ENCODE measurements at places on chromosomes 5 and 9.

DNA sequence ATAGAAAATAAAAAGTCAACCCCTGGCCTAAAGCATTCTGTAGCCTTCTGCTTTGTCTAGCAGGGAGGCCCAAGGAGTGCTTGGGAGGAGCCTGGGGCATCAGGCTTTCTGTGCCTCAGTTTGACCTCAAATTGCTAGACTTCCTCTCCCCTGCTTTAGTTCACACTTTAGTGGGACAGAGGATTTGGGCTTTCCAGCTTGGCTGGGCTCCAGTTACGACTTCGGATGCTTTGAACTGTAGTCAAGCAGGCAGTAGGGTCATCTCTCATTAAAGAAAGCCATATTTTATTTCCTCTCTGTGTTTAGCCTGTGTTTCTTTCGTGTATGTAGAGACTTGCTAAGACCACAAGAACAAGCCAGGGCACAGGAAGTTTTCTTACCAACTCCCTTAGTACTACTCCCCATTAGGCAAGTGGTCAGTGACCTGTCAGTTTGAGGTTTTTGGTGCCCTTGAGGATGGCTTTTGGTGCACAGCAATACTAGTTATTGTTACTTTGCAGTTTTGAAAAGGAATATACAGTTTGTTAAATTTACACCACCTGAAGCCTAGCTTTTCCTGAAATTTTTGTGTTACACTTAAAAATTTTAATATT, 334.7 kb downstream of the NDUFS4 start:
- peak; percentile 64 for DNase-seq

- no peak for DNase-seq
These were observed 176.9 kb downstream of the PALM2AKAP2 start for GRCh38 chr9:109956717-109957440.

DNA sequence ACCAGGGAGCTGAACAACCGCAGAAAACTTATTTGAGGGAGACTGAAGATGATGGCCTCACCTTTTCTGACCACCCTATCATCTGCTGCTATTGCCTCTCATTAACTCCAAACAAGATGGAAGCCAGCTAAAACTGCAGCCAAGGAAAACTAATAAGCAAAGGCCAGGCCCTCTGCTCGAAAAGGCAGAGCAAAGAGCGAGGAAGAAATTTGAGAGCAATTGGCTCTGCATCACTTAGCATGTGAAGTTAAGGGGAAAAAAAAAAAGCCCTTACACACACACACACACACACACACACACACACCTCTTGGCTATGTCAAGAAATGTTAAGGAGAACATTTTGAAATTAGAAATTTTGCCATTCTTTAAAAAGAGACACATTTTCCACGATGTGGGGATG, 228.1 kb upstream of the CYLC2 start:
- DNase-seq: no peak

- DNase-seq: peak; percentile 6
These were observed 243.0 kb upstream of the PTPRD start for GRCh38 chr9:10855847-10856246.

DNA sequence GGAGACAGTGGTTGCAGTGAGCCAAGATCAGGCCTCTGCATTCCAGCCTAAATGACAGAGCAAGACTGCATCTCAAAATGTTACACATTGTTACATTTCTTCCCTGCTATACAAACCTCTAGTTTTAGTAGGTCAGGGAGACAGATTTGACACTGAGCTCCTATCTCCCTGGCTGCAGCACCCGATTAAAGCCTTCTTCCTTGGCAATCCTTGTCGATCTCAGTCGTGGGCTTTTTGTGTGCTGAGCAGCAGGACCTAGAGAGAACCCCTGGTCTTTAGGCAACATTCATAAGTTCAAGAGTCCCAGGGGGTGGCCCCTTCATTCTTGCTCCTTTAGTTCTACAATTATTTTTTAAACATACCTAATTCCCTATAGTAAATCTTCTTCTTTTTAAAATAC, 13.0 kb downstream of the SERINC5 start:
- no peak for DNase-seq

DNA sequence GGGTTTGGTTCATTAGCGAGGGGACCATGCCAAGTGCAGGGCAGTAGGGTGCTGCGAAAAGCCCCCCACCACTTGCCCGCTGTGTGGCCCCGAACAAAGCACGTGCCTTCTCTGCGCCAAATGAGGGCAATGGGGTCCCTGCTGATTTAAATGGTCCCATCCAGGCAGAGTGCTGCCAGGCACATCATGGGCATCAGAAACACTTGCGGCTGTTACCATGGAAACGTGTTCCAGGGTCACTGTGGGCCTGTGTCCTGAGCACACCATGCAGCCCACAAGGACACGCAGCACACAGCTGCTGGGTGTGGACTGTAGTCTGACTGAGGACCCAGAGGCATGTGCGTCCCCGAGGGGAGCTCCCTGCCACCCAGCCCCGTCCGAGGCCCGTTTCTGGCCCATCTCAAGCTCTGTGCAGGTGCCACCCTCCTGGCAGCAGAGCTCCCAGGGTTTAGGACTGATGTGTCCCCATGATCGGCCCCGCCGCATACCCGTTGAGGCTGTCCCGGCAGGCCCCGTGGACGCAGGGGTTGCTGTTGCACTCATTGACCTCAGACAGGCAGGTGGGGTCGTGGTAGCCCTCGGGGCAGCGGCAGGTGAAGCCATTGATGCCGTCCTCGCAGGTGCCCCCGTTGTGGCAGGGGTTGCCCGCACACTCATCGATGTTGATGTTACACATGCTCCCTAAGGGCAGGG, 31.3 kb upstream of the SEC16A start:
- DNase-seq: no peak

GRCh38 chr9:2677915-2678889, 39.1 kb upstream of the KCNV2 start:
- DNase-seq: no peak

- DNase-seq: peak; percentile 44
These were observed 91.7 kb upstream of the SHB start for GRCh38 chr9:38160613-38161215.

DNA sequence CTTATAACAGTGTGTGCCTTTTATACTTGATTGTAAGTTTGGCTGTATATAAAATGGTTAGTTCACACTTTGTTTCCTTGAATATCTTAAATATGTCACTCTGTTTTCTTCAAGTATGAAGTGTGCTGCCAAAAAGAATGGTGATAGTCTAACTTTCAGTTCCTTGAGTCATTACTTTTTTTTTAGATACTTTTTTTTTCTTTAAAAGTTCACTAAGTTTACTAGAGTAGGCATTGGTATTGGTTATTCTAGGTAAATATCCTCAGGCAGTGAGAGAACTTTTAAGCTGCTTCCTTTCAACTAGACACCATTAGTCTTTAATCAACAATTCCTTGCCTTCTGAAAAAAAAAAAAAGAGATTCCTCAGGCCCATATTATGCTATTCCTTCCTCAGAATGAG, 41.9 kb downstream of the SPEF2 start:
- no peak for DNase-seq

GRCh38 chr5:60960591-60960990, 15.6 kb downstream of the NDUFAF2 start:
- no peak for DNase-seq

DNA sequence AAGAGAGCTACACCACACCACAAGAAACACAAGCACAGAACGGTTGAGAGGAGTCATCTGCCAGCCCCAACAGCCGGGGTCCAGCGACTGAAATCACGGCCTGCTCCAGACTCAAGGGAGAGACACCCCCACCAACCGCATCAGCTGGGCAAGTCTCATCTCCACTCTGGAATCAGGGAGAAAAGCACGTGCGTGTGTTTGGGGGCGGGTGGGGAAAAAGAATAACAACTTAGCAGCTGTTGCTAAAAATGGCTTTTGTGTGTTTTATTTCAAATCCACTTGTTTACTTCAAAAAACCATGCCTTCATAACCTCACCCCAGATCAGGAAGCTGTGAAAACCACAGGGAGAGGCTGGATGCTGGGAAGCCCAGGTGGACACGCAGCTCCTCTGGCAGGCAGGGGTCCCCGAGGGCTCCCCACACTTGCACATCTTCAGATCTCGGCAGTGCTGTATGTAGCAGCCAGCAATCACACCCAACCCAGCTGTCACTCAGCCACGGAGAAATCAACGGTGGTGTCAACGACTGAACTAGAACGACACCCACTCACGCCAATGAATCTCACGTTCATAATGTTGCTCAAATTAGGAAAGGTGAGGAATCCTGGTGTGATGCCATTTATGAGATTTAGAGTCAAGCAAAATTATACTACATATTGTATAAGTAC, 19.0 kb downstream of the PNPLA7 start:
- no peak for DNase-seq

- DNase-seq: no peak
These were observed 38.1 kb downstream of the MAP1B start for GRCh38 chr5:72145348-72145747.

GRCh38 chr9:354453-354852, 139.8 kb downstream of the DOCK8 start:
- DNase-seq: no peak

DNA sequence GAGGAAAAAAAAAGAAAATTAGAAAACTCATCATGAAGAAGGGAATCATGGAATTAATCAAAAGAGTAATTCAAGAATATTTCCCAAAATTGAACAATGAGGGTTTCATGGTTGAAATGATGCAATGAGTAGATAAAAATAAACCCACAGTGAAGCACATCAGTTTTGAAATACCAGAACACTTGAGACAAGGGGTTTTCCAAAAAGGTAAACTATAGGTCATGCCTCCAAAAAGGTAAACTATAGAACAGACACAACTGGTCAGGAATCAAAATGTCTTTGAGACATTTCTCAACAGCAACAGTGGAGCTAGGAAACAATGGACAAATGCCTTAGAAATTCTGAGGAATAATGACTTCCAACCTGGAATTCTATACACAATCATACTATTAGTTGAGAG, 60.2 kb upstream of the PCSK5 start:
- no peak for DNase-seq

GRCh38 chr9:98885575-98886295, 58.0 kb upstream of the COL15A1 start:
- no peak for DNase-seq

GRCh38 chr9:17509151-17509550, 69.7 kb upstream of the SH3GL2 start:
- no peak for DNase-seq

DNA sequence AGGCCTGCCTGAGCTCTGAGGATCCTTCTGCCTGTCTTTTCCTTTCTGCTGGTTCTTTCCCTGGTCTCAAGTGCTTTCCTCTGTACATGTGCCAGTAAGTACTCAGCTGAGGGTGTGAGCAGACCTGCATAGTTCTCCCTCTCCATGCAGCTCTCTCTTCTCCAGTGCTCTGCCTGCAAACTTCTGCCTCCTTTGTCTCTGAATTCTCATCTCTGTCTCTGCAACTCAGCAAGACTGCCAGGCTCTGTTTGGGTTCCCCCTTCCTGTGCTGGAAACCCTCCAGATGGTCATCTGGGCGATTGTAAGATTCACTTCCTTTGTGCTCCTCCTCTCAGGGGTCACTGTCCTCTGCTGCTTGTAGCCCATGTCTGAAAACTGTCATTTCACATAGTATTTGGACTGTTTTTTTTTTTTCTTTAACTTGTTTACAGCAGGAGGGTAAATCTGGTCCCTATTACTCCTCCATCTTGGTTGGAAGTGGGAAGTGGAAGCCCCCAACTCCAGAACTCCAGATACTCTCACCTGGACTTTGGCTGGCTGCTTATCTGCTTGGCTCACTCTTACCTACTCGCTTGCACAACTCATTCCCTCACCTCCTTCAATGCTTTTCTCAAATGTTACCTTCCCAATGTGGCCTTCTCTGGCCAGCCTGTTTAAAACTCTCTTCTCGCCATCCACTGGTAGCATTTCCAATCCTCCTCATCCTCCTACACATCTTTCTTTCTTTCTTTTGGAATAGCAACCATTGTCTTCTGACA, 175.3 kb upstream of the TBC1D2 start:
- DNase-seq: no peak

- no peak for DNase-seq
These were observed 105.1 kb downstream of the MED10 start for GRCh38 chr5:6273090-6273735.

DNA sequence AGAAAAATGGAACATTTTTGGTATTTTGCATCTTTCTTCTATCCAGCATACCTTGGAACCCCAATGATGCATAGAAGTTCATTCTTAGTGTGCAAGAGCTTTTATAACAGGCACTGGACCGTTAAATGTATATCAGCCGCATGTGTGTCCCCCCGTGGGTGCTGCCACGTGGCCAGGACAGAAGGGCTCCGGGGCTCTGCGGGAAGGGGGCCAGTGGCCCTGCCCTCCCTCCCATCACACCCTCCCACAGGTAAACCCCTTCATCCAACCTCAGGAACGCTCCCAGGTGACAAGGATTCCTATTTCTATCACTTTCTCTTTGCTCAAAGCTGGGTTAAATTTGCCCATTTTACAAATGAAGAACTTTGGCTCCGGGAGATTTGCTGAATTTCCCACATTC, 393.4 kb upstream of the IRX4 start:
- DNase-seq: no peak

- peak; percentile 49 for DNase-seq
These were observed 153.2 kb upstream of the C9orf72 start for GRCh38 chr9:27726244-27727081.

DNA sequence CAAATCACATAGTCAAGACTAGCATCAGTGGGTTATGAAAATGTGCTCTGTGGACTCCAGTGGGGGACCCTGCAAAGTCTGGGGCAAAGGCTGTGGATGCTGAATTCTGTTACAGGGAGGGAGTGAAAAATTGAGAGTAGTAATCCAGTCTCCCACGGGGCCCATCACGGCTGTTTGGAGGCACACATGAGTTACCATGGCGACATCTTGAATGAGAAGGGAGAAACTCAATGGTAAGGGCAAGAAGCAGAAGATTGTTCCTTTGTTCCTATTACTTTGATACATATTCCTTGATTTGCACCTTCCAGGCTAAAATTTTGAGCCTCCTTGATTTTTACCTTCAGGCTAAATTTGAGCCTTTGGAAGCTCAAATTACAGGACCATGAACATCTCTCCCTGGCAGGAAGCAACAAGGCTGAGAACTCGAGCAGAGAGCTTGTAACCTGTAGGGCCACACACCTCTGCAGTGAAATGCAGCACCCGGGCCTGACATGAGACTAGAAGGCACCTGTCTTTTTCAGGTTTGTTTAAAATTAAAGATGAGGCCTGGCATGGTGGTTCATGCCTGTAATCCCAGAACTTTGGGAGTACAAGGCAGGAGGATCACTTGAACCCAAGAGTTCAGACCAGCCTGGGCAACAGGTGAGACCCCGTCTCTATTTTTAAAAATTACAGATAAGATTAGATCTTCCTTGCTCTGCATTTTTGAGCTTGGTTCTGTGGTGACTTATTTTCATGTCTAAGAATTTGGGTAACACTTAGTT, 31.0 kb upstream of the ZFR start:
- DNase-seq: no peak

Measured in AML-193 (cell line).